GM23248 (cell line): ENCODE measurements at places on chromosomes 16 and 17. TPM values are rescaled to one million over a fixed set of nuclear protein-coding genes. Genes with fewer than 3 reads are reported as not detected.

The PRAC1 gene
- polyA plus RNA-seq: not detected in 2 replicates

The CFAP97D1 gene
- polyA plus RNA-seq: not detected in 2 replicates

The TBX2 gene
- polyA plus RNA-seq: 1.7 and 2.1 TPM in 2 replicates

The GNG13 gene
- not detected in 2 replicates for polyA plus RNA-seq

The NPIPB9 gene
- not detected in 2 replicates for polyA plus RNA-seq

The SLC35G6 gene
- 0.14 TPM in 1 of 2 replicates, not detected in the other for polyA plus RNA-seq

The PLXDC1 gene
- 0.24 and 0.71 TPM in 2 replicates for polyA plus RNA-seq

The ESRP2 gene
- 0.34 TPM in 1 of 2 replicates, not detected in the other for polyA plus RNA-seq

The SLC5A10 gene
- 0.10 TPM in 1 of 2 replicates, not detected in the other for polyA plus RNA-seq

The FNDC8 gene
- not detected in 2 replicates for polyA plus RNA-seq

The C17orf113 gene
- not detected in 2 replicates for polyA plus RNA-seq

The TP53TG3C gene
- polyA plus RNA-seq: not detected in 2 replicates

DNA sequence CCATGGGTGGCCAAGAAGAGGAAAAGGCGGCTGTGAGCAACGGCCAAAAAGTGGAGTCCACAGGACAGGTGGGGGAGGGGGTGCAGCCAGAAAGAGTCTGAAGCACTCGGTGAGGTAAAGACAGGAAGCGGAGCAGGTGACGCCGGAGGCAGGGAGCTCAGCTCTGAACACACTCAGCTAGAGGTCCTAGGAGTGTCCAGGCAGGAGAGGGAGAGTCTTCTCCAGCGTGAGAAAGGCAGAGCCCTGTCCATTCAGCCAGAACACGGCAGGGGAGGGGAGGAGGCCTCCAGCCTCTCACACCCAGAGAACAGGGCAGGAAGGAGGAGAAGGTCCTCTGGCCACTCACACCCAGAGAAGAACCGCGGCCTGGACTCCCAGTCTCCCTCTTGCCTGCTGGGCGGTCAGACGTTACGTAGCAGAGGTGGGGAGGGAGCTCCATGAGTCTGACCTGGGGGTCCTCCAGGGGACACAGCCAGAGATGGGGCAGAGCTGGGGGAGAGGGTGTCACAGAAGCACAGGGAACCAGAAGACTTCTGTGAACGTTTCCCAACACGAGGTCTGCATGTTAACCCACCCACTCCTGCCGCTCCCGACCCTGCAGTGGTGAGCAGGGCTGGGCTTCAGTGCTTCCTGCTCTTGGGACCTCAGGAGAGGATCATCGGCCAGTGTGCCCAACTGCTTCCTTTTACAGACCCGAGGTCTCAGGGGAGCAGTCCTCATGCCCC lies 89.2 kb downstream of the ABR start:
- DNase-seq: no peak
- no peaks in the 10 kb centered on the region for H3K4me1 ChIP-seq
- H3K4me3 ChIP-seq: no peak overlapping the region
- no peak overlapping the region for H3K27ac ChIP-seq

DNA sequence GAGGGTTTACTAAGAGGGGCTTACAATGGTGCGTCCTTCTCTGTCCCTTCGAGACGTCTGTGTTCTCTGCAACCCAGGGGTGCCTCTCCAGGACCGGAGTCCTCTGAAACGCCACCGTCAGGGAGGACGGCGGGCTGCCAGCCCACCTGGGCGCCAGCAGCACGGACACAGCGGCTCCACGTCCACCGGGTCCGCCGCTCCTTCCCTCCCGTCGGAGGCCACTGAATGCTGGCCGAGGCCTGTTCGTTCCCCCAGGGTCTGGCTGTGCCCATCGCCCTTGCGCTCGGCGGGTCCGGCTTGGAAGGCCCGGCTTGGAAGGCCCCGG lies 403 bp downstream of the TEPSIN start:
- peaks cover 7% of the 10 kb centered on the region for H3K4me1 ChIP-seq
- no peaks in the 10 kb centered on the region for H3K27me3 ChIP-seq
- H3K4me3 ChIP-seq: peak overlapping the region; percentile 91
- no peak for DNase-seq
- peak overlapping the region; percentile 17 for H3K27ac ChIP-seq
- peaks cover 4% of the 10 kb centered on the region; the same call in 1 of the 2 replicates for H3K36me3 ChIP-seq

DNA sequence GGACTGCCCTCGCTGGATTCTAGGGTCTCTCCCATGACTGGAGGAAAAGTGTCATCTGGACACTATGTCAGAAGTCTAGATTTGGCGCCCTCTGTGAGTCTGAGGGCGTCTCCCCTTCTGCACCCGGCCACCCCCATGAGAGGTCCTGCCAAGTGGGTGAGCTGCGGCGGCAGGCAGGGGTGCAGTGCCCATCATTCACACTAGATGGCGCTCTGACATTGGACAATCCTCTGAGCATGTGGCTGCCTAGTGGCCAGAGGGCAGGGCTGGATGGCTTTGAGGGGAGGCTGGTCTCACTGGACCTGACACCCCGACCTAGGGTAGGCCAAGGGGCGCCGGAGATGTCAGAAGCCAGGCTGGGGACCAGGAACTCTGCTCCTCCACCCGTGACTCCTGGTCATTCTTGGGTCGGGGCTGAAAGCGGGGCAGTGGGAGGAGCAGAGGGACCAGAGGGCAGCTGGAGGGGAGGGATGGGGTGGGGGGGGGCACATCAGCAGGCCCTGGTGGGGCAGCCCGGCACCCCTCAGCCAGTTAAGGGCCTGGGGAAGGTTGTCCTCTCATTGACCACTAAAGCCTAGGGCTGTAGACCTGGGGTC lies 28.0 kb downstream of the MRM1 start:
- no peaks in the 10 kb centered on the region for H3K36me3 ChIP-seq
- no peaks in the 10 kb centered on the region; the same call in 1 of the 2 replicates for H3K27me3 ChIP-seq
- DNase-seq: peak; percentile 72
- H3K27ac ChIP-seq: no peak overlapping the region
- no peak overlapping the region for H3K4me3 ChIP-seq

- no peaks in the 10 kb centered on the region for H3K27me3 ChIP-seq
- no peak overlapping the region for H3K27ac ChIP-seq
- no peak for DNase-seq
- no peaks in the 10 kb centered on the region for H3K4me1 ChIP-seq
- no peaks in the 10 kb centered on the region for H3K36me3 ChIP-seq
- H3K4me3 ChIP-seq: no peak overlapping the region
Observed at GRCh38 chr16:13397126-13397525, 495.7 kb downstream of the SHISA9 start.

DNA sequence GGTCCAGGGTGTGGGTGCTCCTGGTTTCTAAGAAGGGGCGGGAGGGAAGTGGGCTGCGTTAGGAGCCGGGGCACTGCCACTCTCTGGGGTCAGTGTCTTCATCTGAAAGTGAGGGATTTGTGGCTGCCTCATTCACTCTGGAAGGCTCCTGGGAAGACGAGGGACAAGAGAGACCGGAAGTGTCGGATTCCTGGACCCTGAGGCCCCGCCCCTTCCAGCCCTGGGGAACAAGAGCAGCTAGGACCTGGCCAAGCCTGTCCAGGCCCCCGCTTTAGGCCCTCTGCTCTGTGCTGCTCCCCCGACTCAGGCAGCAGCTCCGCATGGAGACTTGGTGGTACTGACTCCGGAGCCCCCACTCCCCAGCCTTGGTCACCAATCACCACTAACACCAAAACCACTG lies 6.5 kb downstream of the LGALS3BP start:
- no peak overlapping the region for H3K4me3 ChIP-seq
- no peak overlapping the region for H3K27ac ChIP-seq
- H3K4me1 ChIP-seq: peaks cover 10% of the 10 kb centered on the region; the same call in 1 of the 2 replicates
- no peak for DNase-seq

- no peaks in the 10 kb centered on the region for H3K36me3 ChIP-seq
- peaks cover 40% of the 10 kb centered on the region for H3K4me1 ChIP-seq
- 0 out of 2 replicates have a peak overlapping the region, but pooled peaks have one; percentile 0 for H3K4me3 ChIP-seq
- peak overlapping the region; percentile 85 for H3K27ac ChIP-seq
- no peaks in the 10 kb centered on the region for H3K27me3 ChIP-seq
Observed at GRCh38 chr17:72602517-72603419, 481.9 kb downstream of the SOX9 start.

GRCh38 chr17:64992325-64992802 lies 64.2 kb downstream of the GNA13 start:
- no peaks in the 10 kb centered on the region for H3K27me3 ChIP-seq
- peak; percentile 80 for DNase-seq
- H3K4me1 ChIP-seq: peaks cover 23% of the 10 kb centered on the region
- H3K4me3 ChIP-seq: no peak overlapping the region
- H3K27ac ChIP-seq: no peak overlapping the region
- H3K36me3 ChIP-seq: no peaks in the 10 kb centered on the region

DNA sequence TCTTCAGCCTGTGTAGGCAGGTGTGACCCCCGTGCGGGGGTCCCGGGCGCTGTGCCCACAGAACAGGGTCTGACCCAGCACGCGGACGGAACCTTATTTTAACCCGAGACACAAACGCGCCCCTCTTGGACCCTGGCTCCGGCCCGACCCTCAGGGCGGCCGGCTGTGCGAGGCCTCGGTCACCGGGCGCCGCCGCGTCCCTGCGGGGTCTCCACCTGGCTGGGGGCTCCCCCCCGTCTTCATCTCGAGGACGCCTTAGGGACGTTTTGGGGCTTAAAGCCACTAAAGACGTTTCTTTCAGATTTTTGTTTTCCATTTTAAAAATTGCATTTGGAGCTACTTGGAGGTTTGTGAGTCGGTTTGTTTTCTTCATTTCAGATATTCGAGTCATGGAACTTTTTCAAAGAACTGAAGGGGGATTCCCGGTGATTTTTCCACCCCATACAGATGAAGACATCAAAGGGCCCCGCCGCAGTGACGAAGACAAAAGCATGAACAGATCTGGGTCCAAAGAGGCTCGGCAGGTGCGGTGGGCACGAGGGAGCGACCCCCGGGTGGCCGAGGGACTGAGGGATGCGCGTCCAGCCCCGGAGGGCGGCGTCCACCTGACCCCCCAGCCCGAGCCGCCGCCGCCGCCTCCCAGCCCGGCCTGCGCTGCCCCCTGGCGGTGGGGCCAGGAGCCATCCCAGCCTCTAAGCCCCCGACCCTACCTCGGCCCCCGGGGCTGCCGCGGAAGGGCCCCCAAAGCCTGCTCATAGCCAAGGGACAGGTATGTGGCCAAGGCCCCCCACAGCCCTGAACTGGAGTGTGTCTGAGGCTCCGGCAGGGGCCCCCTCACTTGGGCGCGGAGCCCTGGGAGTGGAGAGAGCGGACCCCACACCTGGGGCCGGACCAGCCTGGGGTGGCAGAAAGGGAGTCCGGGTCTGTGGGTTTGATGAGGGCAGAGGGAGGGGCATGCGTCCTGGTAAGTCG lies 3.8 kb upstream of the CD7 start:
- H3K36me3 ChIP-seq: no peaks in the 10 kb centered on the region
- H3K4me3 ChIP-seq: no peak overlapping the region
- no peaks in the 10 kb centered on the region for H3K4me1 ChIP-seq
- H3K27me3 ChIP-seq: peaks cover 6% of the 10 kb centered on the region
- DNase-seq: peak; percentile 36

GRCh38 chr17:82297280-82297713 lies 20.1 kb downstream of the CD7 start:
- H3K4me3 ChIP-seq: peak overlapping the region; percentile 71
- peak; percentile 73 for DNase-seq
- peak overlapping the region; percentile 84 for H3K27ac ChIP-seq
- H3K27me3 ChIP-seq: no peaks in the 10 kb centered on the region

DNA sequence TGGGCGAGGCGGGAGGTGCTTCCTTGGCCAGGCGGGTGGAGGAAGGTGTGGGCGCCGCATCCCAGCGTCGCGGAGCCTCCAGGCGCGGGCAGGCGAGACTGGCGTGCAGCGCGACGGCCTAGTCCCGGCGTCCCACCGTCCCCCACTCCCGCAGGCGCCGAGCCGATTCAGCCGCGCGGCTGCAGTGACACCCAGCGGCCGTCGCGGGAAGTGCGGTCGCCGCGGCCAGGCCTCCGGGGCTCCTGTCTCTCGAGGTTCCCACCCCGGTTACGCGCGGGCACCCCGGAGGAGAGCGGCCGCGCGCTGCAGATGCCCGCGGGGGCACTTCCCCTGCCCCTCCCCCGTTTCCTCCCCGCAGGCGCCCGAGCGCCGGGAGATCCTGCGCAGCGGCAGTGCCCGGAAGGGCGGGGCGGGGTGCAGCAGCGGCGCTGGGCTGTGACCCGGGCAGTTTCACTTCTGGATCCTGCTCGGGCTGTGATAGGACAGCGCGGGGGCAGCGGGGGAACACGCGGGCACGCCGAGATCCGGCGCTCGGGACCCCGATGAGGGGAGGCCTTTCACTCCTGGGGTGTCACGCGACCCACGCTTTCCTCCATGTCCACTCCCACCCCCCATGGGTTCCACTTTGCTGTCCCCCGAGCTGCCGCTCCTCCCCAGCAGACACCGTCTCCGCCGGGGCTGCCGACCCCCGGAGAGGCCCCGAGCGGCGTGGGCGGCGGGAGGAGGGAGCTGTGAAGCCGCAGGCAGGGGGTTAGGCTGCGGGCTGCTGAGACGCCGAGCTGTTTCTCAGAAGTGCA lies 16.6 kb downstream of the GRB7 start:
- peak overlapping the region; percentile 81 for H3K4me3 ChIP-seq
- H3K27ac ChIP-seq: peak overlapping the region; percentile 44; the same call in 1 of the 2 replicates
- H3K4me1 ChIP-seq: no peaks in the 10 kb centered on the region
- 0 out of 2 replicates have a peak, but pooled peaks cover 12% of the 10 kb centered on the region for H3K27me3 ChIP-seq
- peak; percentile 95 for DNase-seq
- H3K36me3 ChIP-seq: no peaks in the 10 kb centered on the region

GRCh38 chr17:51346218-51346982 lies 86.1 kb downstream of the UTP18 start:
- no peaks in the 10 kb centered on the region for H3K4me1 ChIP-seq
- DNase-seq: no peak
- no peaks in the 10 kb centered on the region; the same call in 1 of the 2 replicates for H3K27me3 ChIP-seq

DNA sequence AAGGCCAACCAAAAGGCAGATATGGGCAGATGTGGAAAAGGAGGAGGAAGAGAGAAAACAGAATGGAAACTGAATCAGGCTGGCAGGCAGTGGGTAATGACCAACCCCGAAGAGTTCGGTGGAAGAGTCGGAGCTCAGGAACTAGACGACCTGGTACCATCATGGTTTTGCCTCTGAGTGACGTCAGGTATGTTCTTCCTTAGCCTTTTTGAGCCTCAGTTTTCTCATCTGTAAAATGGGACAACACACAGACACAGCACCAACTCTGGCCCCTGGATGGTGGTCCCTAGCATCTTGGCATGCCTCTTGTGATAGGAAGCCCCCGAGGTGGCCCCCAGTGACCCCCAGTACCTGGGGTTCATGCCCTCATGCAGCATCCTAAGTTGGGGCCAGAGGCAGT lies 37.2 kb upstream of the C16orf82 start:
- DNase-seq: no peak
- no peaks in the 10 kb centered on the region for H3K4me1 ChIP-seq
- H3K36me3 ChIP-seq: no peaks in the 10 kb centered on the region
- H3K27ac ChIP-seq: no peak overlapping the region
- H3K27me3 ChIP-seq: no peaks in the 10 kb centered on the region; the same call in 1 of the 2 replicates
- no peak overlapping the region for H3K4me3 ChIP-seq

DNA sequence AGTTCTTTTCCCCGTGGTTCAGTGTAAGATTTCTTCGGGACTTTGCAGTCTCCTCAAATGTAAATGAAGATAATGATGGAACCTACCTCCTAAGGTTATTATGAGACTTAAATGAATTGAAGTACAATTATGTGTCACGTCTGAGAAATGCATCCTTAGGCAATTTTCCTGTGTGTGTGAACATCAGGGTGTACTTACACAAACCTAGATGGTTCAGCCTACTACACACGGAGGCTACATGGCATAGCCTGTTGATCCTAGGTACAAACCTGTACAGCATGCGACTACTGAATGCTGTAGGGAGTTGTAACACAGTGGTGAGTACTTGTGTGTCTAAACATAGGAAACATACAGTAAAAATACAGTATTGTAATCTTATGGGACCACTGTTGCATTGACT lies 1.1 kb upstream of the FAM20A start:
- H3K27me3 ChIP-seq: no peaks in the 10 kb centered on the region
- H3K27ac ChIP-seq: no peak overlapping the region
- no peaks in the 10 kb centered on the region for H3K36me3 ChIP-seq
- no peak overlapping the region for H3K4me3 ChIP-seq
- H3K4me1 ChIP-seq: peaks cover 31% of the 10 kb centered on the region
